ENCODE measurements at places on chromosomes 5 and 9.

DNA sequence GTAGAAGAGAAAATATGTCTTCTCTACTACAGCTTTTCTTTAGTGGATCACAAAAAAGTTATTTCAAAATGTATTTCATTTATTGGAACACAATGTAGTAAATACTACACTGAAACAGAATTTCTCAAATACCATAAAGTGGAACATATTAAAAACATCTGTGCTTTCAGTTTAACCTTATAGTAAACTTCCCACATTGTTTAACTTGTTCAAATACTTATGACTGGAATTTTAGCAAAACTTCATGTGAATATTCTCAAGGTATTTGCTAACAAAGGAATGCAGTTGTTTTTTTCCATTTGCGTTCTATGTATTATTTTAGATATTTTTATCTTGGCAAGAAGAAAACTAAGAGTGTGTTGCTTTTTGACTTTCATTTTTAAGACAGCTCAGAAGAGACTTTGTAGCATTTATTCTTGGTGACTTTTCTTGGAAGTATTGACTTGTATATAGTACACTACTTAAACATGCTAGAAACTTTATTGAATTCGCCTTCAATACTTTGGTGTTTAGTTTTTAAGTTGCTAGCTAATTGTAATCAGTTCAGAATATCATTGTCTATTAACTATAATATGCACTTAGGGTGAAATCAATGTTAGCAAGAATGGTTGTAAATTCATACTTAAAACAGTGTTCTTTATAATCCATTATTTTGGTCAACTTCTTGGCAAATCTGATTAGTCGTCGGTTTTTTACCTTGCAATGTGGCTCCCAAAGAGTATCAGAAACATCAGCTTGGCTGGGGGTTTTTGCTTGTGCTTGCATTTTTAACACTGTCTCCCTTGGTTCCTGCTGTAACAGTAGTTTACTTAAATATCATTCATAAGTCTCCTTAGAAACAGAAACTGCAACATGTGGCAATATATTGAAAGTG lies 5.0 kb upstream of the RHOBTB3 start:
- DNase-seq: no peak

- no peak for DNase-seq
Measured at GRCh38 chr9:93565089-93565488, 11.3 kb upstream of the PHF2 start.

DNA sequence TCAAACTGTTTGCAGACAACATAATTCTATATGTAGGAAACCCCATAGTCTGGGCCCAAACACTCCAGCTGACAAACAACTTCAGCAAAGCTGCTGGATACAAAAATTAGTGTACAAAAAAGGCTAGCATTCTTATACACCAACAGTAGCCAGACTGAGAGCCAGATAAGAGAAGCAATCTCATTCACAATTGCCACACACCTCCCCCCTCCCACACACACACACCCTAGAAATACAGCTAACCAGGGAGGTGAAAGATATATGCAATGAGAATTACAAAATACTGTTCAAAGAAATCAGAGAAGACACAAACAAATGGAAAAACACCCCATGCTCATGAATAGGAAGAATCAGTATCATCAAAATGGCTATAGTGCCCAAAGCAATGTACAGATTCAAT lies 9.0 kb downstream of the MTREX start:
- no peak for DNase-seq

- no peak for DNase-seq
Measured at GRCh38 chr9:137813167-137813566, 64.4 kb upstream of the CACNA1B start.

GRCh38 chr5:149680810-149681221 lies 49.3 kb upstream of the PPARGC1B start:
- DNase-seq: no peak

DNA sequence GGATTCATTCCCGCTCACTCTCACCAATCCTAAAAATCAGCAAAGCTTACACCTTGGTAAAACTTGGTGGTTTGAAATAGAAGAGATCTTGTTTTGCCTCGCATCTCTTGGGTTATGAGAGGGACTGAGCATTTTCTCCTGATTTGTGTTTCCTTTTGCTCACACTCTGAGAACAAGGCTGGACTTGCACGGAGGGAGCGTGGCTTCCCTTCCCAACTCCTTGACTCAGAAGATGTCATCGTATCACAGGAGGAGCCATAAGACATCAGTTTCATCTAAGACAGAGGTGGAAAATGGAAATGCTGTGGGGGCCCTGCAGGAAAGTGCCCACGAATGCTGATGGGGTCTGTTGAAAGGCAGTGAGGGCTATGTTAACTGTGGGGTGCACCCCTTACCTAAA lies 37.4 kb downstream of the CTSL start:
- DNase-seq: no peak

- no peak for DNase-seq
Measured at GRCh38 chr5:67771221-67771620, 444.3 kb upstream of the PIK3R1 start.

DNA sequence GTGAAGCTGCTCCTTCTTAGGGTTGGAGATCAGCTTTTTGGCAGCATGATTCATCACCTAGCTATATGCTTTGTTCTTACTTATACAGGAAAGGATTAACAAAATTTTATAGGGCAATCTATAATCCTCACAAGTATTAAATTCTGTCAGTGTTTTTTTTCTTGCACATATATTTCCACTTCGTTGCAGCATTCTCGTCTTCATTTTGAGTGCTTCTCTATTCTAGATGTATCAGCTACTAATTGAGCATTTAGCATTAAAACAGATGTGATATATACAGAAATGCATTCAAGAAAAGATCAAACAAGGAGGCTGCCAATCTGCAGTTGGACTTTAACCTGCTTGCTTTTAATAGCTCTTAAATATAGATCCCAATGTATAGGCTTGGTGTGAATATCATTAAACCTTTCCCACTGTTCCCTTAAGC lies 3.6 kb upstream of the CTXN3 start:
- no peak for DNase-seq

DNA sequence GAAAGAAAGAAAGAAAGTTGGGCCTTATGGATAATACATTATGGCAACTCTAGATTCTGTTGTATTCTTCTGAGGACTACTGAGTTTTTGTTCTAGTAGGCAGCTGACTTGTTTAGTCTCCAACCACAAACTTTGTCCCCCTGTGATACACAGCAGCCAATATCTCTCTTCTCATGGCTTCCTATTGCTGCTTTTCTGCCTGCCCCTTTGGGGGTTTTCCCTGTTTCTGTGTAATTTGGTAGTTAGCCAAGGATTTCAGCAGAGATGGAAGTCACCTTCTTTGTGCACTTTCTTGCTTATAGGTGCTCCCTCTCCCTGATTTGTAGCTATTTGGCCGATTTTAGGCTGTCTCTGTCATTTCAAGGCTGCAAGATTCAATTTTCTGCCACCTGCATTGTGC lies 109.6 kb downstream of the FGF1 start:
- no peak for DNase-seq

DNA sequence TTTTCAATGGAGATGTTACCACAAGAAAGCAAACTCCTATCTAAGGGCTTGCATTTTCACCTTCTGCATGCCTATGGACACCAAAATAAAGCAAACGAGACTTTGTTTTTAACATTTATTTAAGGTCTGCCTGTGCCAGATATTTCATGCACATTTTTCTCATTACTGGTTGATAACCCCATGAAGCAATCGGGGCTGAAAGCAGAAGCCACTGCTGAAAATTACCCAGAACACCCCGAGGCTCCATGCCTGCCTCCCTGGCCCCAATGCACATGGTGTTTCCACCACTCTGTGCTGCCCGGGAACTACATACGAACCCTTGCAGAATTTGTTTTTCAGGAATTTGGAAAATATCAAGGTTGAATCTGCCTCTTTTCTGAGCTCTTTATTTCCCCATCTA lies 240.1 kb downstream of the NR2F1-AS1 start:
- DNase-seq: no peak

- no peak for DNase-seq
Measured at GRCh38 chr5:76283670-76284069, 119.4 kb upstream of the IQGAP2 start.

DNA sequence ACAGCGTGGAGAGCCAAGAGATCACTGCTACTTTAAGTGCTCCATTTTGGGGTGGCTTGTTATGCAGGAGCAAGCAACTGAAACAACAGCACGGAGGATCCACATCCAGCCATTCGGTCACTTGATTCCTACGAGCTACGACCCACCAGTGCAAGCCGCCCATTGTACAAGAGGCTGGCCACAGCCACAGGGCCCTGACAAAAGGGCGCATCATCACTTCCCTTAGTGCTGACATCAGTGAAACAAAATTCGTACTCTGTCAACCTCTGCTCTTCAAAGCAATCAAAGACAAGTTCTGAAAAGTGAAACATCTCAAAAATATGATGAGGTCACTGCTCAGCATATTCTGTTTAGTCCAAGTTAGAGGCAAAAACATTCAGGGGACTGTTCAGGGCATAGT lies 168.4 kb downstream of the GADD45G start:
- no peak for DNase-seq

GRCh38 chr9:14652729-14653377 lies 40.4 kb downstream of the ZDHHC21 start:
- no peak for DNase-seq

GRCh38 chr5:30605693-30606268 lies 587.7 kb upstream of the CDH6 start:
- DNase-seq: no peak

Data from CD4-positive, alpha-beta T cell treated with Interleukin-6 for 4 hours (primary cell).